ENCODE measurements at places on chromosomes 2 and 18. TPM values are rescaled to one million over a fixed set of nuclear protein-coding genes. Genes with fewer than 3 reads are reported as not detected.

Gene RNF144A
- total RNA-seq, result 10.1 TPM

Gene PCARE
- total RNA-seq, result 2.2 TPM

Gene ESPNL
- 0.36 TPM for total RNA-seq

DNA sequence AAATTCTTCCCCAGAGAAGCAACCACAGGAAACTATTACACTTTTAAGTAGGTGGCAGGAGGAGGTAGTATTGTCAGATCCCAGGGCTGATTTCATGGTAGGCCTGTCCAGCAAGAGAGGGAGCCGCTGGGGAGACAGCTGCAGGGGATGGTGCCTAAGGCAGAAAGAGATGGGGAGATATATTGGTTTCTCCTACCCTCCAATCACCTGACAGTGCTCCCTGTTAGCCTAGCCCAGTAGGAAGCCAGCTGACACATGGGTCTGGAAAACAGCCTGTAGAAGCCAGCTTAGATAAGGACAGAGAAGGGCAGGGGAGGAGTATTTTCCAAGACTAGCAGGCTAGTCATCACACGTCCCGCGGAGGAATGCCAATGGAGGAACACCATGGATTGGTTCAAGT lies 8.2 kb upstream of the SPOPL start:
- H3K27ac ChIP-seq, result no peak overlapping the region
- no peak overlapping the region for H3K4me3 ChIP-seq
- DNase-seq, result no peak
- H3K4me1 ChIP-seq, result peaks cover 19% of the 10 kb centered on the region
- H3K27me3 ChIP-seq, result no peaks in the 10 kb centered on the region
- no peaks in the 10 kb centered on the region for H3K36me3 ChIP-seq

Gene LIMS1
- 64.6 TPM for total RNA-seq

DNA sequence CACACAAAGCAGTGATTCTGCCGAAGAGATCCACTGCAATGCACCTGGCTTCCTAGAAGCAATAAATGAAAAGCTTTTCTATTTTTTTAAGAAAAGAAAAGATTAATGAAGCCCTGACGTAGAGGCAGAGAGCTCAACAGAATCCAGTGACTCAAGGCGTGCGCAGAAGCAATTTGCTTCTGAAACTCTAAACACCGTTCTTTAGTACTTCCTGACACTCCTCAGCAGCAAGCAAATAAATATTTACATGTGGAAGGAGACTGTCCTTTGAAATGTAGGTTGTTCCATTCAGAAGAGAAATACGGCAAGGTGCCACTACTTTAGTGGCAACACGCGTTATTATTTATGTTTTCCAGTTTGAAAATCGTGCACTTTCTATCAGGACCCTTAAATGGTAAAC lies 126.2 kb upstream of the ZNF516 start:
- peaks cover 32% of the 10 kb centered on the region for H3K4me1 ChIP-seq
- H3K4me3 ChIP-seq, result peak overlapping the region; percentile 6
- DNase-seq, result peak; percentile 43

GRCh38 chr18:55106906-55107305 lies 147.6 kb upstream of the CCDC68 start:
- no peaks in the 10 kb centered on the region for H3K36me3 ChIP-seq
- H3K27me3 ChIP-seq, result no peaks in the 10 kb centered on the region
- DNase-seq, result no peak

Gene ADD2
- total RNA-seq, result 2.4 TPM

- no peaks in the 10 kb centered on the region for H3K36me3 ChIP-seq
- H3K27me3 ChIP-seq, result no peaks in the 10 kb centered on the region
- no peak overlapping the region for H3K27ac ChIP-seq
- no peaks in the 10 kb centered on the region for H3K4me1 ChIP-seq
- no peak overlapping the region for H3K4me3 ChIP-seq
- DNase-seq, result no peak
Observed at GRCh38 chr2:225086915-225087314, 44.6 kb upstream of the DOCK10 start.

Gene SLC38A11
- total RNA-seq, result 5.1 TPM

Gene CTLA4
- not detected for total RNA-seq

DNA sequence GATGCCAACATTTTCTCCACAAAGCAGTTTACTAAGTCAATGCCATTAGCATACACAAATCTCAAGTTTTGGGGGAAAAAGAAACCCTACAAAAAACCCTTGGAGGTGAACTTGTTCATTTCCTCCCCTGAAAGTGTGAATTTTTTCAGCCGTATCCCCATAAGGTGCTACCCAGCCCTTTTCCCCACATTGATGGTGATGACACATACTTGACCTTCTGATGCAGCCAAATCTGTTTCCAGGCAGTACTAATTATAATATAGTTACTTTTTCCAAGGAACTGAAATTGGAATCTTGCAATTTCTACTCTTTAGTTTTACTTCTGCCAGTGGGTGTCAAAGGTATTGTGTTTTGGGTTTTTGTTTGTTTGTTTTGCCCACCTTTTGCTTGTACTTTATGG lies 474.5 kb downstream of the TGIF1 start:
- H3K4me3 ChIP-seq, result no peak overlapping the region
- DNase-seq, result no peak
- no peak overlapping the region for H3K27ac ChIP-seq
- H3K36me3 ChIP-seq, result no peaks in the 10 kb centered on the region
- no peaks in the 10 kb centered on the region for H3K4me1 ChIP-seq

GRCh38 chr2:18232731-18233438 lies 327.6 kb downstream of the RDH14 start:
- H3K27ac ChIP-seq, result no peak overlapping the region
- no peak overlapping the region for H3K4me3 ChIP-seq
- no peaks in the 10 kb centered on the region for H3K27me3 ChIP-seq
- H3K4me1 ChIP-seq, result no peaks in the 10 kb centered on the region

Gene NYAP2
- total RNA-seq, result 1.0 TPM

DNA sequence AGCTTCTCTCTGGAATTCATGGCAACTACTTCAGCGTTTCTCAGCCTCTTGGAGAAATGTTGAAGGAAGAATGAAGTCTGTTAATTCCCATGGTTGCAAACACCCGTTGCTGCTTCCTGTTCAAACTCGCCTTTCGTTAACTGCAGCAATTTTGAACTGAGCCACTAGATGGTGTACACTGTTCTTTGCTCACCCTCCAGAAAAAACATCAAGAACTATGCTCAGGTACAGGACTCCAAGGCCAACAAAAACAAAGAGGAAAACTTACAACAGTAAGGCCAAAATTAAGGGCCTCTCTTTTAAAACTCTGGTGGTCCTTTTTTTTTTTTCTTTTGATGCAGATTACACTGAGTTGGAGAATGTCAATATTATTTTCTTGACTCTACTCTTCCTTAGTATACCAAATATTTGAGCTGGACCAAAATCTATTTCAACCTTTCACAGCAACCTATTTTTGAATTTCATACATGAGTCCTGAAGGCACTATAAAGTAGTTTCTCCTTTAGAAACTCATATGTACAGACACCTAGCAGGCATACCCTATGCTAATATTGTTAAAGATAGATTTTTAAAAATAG lies 58.2 kb downstream of the KLHL14 start:
- H3K4me1 ChIP-seq, result no peaks in the 10 kb centered on the region
- H3K27ac ChIP-seq, result no peak overlapping the region
- DNase-seq, result peak; percentile 79
- no peaks in the 10 kb centered on the region for H3K27me3 ChIP-seq

DNA sequence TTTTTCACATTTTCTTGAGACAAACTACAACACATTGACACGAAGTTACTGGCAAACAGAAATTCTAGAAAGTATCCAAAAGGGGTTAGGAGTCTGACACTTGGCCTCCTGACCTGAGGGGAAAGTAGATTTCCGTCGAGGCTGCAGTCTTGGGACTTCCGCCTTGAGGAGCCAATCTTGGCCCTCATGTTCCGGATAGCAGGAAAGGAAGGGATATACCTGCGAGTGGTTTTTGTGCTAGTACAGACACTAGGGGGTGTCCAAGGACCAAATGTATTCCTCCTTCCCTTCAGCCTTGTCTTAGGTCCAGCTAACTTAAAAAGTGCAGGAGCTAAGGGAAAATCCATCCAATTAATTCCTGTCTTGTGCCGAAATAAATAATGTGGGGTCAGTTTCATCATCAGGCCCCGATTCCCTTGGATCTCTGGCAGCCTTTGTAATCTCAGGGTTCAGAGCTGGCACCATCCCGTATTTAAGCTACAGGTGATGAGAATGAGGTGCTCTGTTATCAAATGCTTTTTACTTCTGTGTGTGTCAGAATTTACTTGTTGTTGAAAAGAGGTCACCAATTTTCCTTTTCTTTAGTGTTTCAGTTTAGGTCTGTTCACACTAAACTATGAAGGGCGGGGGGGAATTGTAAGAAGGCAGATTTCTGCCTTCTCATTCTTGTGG lies 330.2 kb upstream of the FANCL start:
- H3K4me1 ChIP-seq, result no peaks in the 10 kb centered on the region
- H3K27me3 ChIP-seq, result no peaks in the 10 kb centered on the region
- peak; percentile 83 for DNase-seq
- H3K27ac ChIP-seq, result no peak overlapping the region
- no peak overlapping the region for H3K4me3 ChIP-seq
- no peaks in the 10 kb centered on the region for H3K36me3 ChIP-seq

GRCh38 chr18:21991886-21992285 lies 177.5 kb upstream of the GATA6 start:
- H3K27ac ChIP-seq, result peak overlapping the region; percentile 87
- H3K27me3 ChIP-seq, result no peaks in the 10 kb centered on the region
- peak; percentile 50 for DNase-seq
- H3K4me1 ChIP-seq, result peaks cover 28% of the 10 kb centered on the region
- no peaks in the 10 kb centered on the region for H3K36me3 ChIP-seq
- H3K4me3 ChIP-seq, result no peak overlapping the region

DNA sequence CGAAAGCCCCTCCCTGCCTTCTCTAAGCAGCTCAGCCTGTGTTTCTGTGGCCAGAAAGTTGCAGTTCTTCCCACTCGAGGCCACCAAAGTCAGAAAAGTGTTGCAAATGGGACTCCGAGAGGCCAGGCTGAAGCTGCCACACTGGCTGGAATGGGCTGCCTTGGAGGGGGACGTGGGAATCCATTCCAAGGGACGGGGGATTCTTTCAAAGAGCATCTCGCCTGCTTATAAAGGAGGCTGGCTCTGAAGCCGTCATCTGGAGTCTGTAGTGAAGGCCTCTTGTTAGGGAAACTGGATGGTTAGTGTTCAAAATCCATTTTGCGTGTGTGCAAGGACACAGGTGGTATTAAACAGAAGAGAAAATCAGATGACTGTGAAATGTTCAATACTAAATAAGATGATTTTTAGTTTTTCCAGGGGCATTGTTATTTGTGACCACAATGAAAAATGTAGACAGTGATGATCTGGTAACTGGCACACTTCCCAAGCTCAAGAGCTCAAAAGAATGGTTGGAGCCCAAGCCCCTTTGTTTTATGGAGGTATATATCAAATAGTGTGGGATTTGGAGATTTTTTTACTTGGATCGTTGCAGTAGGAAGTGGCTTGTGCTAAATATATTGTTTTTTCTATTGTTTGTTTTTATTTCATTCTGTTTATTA lies 782 bp downstream of the FAM228B start:
- H3K4me1 ChIP-seq, result peaks cover 9% of the 10 kb centered on the region
- DNase-seq, result no peak
- H3K36me3 ChIP-seq, result no peaks in the 10 kb centered on the region
- H3K27ac ChIP-seq, result peak overlapping the region; percentile 98
- H3K4me3 ChIP-seq, result peak overlapping the region; percentile 61

- no peak overlapping the region for H3K4me3 ChIP-seq
- no peaks in the 10 kb centered on the region for H3K27me3 ChIP-seq
- no peaks in the 10 kb centered on the region for H3K4me1 ChIP-seq
- no peaks in the 10 kb centered on the region for H3K36me3 ChIP-seq
- no peak for DNase-seq
- no peak overlapping the region for H3K27ac ChIP-seq
Observed at GRCh38 chr2:239610457-239611221, 209.8 kb upstream of the HDAC4 start.
